ENCODE measurements at places on chromosomes 13 and 19.

DNA sequence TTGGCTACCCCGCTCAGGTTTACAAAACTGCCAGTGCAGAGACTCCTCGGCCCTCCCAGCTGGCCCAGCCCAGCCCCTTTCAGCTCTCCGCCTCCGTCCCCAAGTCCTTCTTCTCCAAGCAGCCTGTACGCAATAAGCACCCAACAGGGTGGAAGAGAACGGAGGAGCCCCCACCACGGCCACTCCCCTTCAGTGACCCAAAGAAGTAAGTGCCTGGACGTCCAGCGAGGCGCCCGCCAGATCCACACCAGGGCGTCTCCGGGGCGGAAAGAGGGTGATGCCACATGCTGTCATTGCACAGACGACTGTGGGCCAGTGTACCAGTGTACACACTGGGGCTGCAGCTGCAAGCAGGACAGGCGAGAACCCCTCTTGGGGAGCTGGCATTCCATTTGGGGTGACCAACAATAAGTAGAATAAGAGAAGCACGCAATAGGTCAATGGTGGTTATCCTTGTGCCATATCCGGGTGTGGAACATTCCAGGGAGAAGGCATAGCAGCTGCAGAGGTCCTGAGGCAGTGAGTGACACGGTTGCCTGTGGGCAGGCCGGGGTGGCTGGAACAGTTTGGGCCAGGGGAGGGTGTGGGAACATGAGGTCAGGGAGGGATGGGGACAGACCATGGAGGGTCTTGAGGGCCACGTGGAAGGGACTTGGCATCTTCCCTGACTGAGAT lies 41.3 kb downstream of the DPF1 start:
- no peak for DNase-seq

- DNase-seq: no peak
These were observed 5.3 kb upstream of the GRTP1 start for GRCh38 chr13:113369189-113369588.

DNA sequence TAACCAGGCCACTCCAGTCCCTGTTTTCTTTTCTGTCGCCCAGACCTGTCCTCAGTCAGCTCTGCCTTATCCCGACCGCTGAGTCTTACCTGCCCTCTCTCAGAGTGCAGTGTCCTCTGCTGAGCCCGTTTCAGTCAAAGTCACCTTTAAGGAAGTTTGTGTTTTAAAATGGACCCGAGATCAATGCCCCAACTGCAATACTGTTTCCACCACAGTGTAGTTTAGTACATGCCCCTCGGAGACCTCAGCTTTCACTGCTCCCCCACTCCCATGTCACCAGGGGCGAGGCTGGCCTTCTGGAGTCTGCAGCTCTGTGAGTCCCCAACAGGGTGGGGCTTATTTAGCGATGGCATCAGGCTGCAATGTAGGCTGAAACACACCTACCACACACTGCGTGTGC lies 248.4 kb upstream of the TSHZ3 start:
- DNase-seq: no peak

DNA sequence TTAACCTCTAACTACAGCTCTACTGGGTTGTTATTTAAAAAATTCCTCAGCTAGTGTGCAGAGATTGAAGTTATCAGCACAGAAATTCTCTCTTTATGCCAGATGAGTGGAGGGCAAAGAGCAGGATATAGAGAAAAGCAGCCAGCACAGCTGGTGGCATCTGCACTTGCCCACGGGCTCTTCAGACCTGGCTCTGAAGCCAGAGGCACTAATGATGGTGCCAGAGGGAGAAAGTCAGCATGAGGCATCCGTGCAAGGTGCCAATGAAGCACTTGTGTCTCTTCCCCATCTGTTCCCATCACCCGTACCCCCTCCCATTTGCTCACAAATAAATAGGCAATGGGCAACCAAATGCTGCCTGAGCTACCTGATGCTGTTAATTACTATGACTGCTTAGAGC lies 138.9 kb downstream of the OLFM4 start:
- DNase-seq: no peak

GRCh38 chr19:17292301-17293074 lies 10.7 kb downstream of the ABHD8 start:
- DNase-seq: peak; percentile 82
